ENCODE measurements at places on chromosomes 7 and 10.
A peak's percentile ranks its signal among the peaks of the same experiment; 100 is the strongest.

- DNase-seq: no peak
Observed at GRCh38 chr10:99993701-99994689, 15.8 kb downstream of the DNMBP start.

- no peak for DNase-seq
Observed at GRCh38 chr10:15482156-15482555, 111.1 kb upstream of the FAM171A1 start.

- DNase-seq: no peak
Observed at GRCh38 chr7:139332697-139333359, 8.3 kb upstream of the FMC1 start.

- DNase-seq: no peak
Observed at GRCh38 chr10:12512332-12513002, 163.1 kb downstream of the CAMK1D start.

- no peak for DNase-seq
Observed at GRCh38 chr7:70494225-70495032, 637.5 kb upstream of the GALNT17 start.

- no peak for DNase-seq
Observed at GRCh38 chr7:151856098-151856497, 20.8 kb downstream of the PRKAG2 start.

- no peak for DNase-seq
Observed at GRCh38 chr10:88226891-88227290, 356.2 kb downstream of the RNLS start.

GRCh38 chr10:102467318-102467717 lies 16.0 kb upstream of the C10orf95 start:
- DNase-seq: no peak

GRCh38 chr10:61943674-61944378 lies 42.3 kb downstream of the ARID5B start:
- no peak for DNase-seq

GRCh38 chr7:35691366-35691765 lies 3.6 kb downstream of the HERPUD2 start:
- DNase-seq: no peak

GRCh38 chr7:97270280-97270679 lies 152.8 kb downstream of the SDHAF3 start:
- no peak for DNase-seq

DNA sequence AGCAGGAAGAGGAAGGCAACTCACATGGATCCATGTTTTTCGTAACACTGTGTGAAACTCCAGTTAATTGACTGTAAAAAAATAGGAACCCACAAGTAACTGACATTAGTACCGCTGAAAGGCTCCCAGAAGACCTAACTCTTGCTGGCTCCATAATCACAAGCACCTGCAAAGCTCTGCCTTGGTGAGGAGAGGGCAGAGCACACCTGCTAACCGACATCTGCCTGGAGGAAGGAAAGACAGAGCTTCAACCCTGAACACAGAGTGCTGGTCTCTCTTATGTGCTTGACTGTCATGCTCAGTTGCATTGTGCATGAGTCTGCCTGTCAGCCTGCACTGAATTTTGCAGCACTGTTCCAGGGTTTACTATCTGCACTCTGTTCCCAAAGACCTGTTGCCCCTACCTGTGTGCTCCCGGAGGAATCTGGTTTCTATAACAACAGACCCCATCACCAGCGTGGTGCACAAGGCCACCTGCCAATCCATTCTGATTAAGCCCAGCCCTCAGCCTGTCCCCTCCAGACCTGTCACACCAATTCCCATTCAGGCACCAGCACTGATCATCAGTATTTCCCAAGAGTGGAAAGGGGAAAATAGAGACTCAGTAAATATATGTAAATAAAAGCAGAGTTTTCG lies 63.1 kb upstream of the ANKRD1 start:
- no peak for DNase-seq

- no peak for DNase-seq
Observed at GRCh38 chr7:47373871-47374451, 207.9 kb downstream of the TNS3 start.

DNA sequence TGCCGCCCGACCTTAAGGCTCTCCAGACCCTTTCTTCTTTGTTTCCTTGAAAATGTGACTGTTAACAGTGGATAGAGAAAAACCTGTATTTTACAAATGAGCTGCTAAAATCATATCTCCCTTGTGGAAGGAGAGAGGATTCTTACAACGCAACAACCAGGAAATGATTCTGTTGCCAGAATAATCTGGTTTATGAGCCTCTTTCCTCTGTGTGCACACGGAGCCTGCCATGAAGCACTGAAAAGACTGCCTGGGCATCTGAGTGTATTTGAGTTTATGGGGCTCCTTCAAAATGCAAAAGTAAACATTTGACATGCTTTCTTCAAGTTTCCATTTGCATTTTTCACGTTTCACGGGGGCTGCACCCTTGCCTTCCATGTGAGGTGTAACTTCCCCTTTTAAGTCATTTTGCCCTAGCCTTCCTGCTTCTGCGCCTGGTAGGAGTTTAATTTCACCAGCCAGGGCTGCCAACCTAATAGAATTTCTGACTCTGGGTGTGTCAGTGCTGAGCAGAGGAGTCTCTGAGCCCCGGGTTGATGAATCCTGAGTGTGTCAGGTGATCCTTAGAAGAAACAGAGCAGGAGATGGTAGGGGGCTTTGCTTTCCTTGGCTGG lies 101.2 kb downstream of the GRB10 start:
- no peak for DNase-seq

- DNase-seq: no peak
Observed at GRCh38 chr7:15197042-15197977, 294.8 kb upstream of the DGKB start.

DNA sequence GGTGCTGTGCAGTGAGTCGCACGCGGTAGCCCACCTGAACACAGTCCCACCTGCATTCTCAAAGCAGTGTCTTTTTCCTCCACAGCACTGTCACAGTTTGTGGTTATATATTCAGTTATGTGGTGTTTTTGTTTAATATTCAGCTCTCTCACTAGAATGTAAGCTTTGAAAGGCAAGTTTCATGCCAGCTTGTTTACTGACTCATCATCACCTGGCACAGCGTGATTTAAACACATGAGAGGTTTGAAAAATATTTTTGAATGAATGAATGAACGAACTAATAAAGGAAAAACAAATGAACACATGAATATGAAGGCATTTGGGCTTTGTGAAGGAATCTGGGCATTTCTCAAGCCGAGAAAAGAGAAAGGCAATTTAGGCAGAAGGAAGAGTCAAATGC lies 51.9 kb upstream of the TM9SF3 start:
- DNase-seq: no peak

GRCh38 chr10:122286867-122287266 lies 15.8 kb downstream of the BTBD16 start:
- no peak for DNase-seq

DNA sequence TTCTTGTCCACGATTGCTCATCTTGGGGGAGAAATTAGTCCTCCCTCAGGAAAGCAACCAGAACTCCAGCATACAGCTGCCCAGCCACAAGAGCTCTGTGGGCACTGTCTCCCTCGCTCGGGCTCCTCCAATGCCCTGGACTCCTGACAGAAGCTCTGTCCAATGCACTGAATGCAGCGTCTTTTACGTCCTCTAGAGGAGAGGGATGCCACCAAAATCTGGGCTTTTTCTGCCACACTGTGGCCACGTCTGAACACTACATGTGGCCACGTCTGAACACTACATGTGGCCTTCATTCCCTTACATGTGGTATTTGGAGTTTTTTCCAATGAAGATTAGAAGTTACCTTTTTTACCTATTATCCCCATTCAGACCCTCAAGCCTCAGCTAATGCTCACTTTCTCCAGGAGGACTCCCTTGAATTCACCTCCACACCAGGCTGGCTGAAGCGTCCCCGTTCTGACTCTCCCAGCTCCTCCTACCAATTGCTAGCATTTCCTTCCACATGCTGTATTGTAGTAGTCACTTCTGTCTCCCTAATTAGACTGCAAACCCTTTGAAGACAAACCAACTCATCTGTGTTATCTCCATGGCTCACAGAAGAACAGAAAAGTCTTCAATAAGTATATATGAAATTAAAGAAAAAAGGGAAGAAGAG lies 134.3 kb upstream of the PDE1C start:
- peak; percentile 54 for DNase-seq

GRCh38 chr10:61343796-61344195 lies 109.4 kb downstream of the TMEM26 start:
- no peak for DNase-seq

DNA sequence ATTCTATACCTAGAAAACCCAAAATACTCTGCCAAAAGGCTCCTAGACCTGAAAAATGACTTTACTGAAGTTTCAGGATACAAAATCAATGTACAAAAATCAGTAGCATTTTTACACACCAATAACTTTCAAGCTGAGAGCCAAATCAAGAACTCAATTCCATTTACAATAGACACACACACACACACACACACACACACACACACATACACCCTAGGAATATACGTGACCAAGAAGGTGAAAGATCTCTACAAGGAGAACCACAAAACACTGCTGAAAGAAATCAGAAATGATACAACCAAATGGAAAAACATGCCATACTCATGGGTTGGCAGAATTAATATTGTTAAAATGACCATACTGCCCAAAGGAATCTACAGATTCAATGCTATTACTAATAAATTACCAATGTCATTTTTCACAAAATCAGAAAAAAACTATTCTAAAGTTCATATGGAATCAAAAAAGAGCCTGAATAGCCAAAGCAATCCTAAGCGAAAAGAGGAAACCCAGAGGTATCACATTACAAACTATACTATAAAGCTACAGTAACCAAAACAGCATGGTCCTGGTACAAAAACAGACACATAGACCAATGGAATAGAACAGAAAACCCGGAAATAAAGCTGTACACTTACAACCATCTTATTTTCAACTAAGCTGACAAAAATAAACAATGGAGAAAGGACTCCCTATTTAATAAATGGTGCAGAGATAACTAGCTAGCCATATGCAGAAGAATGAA lies 122.0 kb downstream of the MICU1 start:
- no peak for DNase-seq

GRCh38 chr10:125538947-125539731 lies 143.8 kb downstream of the TEX36 start:
- DNase-seq: no peak

- no peak for DNase-seq
Observed at GRCh38 chr7:92731335-92732063, 104.9 kb downstream of the CDK6 start.

DNA sequence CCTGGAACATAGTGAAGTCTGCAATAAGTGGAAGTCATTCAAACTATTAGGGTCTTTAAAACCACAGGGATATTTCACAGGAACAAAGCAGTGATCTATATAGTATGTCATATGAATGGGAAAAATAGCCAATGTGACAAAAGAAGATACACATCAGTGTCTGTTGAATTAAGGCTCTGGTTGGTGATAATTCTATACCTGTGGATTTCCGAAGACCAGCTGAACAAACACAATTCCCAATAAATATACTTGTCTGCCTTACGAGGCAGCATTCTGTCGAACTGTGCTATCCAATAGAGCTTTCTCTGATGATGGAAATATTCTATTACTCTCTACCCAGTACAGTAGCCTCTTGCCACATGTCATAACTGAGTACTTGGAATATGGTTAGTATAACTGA lies 55.9 kb upstream of the CAV2 start:
- no peak for DNase-seq

GRCh38 chr10:113753020-113753692 lies 1.7 kb downstream of the PLEKHS1 start:
- no peak for DNase-seq

GRCh38 chr10:112227331-112227987 lies 43.9 kb upstream of the GPAM start:
- no peak for DNase-seq

- DNase-seq: no peak
Observed at GRCh38 chr7:6497637-6497905, 49.8 kb upstream of the DAGLB start.

DNA sequence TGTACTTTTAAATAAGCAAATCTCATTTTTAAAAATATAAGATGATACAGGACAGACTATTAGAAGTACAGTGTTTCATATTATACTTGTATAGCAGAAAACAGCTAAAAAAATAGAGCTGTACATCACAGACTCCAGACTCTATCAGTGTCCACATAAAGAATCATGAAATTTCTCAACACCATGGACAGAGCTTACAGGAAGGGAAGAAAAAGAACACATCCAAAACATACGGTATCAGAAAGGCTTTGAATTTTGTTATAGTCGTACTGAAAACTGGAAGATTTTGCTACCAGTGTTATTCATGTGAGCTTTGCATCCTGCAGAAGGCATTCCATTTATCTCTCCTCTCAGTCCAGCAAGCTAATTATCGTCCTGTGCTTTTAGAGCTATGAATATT lies 183.2 kb upstream of the PTPRZ1 start:
- no peak for DNase-seq

DNA sequence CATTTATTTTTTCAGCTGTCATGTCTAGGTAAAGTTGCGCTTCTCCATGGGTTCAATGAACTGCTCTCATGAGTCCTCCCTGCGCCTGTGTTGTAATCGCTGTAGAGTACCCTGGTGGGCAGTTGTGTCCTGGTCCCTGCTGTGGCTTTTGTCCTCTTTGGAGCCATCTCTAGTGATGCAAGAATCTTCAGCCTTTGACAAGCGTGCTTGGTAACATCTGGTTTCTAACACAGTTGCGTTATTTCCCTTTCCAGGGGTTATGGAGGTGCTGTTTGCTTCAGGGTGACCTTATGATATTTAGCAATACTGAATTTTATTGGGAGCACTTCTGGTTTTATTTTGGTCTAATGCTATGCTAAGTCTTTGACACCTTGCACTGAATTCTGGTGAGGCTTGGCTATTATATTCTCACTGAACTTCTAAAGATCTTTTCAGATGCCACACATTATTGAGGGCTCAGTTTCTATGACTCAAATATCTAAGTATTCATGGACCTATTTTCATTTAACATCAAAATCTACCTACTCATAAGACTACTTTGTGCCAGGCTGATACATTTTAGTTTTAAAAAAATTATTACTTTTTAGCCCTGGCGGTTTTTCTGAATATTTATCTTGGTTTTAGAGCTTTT lies 88.6 kb downstream of the FANK1 start:
- no peak for DNase-seq

DNA sequence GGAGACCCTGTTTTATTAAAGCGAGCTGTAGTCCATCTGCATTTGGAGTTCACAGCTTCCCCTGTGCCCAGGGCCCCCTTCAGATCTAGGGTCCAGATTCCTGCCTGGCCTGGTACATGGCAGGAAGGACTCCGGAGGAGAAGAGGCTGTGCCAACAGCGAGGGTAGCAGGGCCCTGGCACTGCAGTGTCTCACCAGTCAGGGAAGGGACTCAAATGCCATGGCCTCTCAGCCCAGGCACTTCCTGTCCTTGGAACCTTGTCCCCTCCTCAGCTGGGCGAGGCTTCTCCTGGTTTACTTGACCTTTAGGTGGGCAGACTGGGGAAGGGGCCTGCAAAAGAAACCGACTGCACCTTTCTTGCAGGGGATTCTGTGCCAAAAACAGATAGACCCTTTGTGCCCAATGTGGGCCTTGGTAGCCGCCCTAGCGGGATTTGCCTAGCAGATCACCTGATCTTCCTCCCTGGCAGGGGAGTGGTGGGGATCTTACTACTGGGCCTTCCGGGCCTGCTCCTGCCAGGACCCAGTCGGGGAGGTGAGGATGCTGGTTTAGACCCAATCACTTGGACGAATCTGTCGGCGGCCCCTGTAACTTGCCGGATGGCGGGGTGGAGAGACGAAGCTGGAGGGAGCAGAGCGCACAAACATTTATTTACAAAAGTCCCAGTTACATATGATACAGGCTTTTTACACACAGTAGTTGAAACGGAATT lies 161.9 kb downstream of the RNF216 start:
- DNase-seq: no peak

All from neuronal stem cell (in vitro differentiated cells).